Stimulated activated CD8-positive, alpha-beta memory T cell treated with anti-CD3 and anti-CD28 coated beads, Interleukin-4, amount 100 ng/mL, for 24 hours (primary cell): ENCODE measurements at places on chromosomes 2 and 18.
A peak's percentile ranks its signal among the peaks of the same experiment; 100 is the strongest.

DNA sequence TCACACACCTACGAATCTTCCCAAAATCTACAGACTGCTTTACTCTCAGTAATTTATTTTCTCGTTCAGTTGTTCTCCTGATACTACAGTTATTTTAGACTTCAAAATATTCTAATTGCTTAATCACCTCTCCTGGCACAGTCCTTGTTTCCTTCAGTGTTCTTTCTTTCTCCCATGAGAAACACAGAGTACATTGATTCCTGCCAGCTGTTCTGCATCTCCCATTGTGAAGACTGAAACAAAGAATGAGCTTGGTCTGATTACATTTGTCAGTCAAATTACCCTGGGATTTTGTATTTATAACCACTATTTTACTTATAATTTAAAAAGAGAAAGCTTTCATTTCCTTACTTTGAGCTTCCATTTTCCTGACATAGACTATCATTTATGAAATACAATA, 63.9 kb upstream of the TANK start:
- no peak for DNase-seq

DNA sequence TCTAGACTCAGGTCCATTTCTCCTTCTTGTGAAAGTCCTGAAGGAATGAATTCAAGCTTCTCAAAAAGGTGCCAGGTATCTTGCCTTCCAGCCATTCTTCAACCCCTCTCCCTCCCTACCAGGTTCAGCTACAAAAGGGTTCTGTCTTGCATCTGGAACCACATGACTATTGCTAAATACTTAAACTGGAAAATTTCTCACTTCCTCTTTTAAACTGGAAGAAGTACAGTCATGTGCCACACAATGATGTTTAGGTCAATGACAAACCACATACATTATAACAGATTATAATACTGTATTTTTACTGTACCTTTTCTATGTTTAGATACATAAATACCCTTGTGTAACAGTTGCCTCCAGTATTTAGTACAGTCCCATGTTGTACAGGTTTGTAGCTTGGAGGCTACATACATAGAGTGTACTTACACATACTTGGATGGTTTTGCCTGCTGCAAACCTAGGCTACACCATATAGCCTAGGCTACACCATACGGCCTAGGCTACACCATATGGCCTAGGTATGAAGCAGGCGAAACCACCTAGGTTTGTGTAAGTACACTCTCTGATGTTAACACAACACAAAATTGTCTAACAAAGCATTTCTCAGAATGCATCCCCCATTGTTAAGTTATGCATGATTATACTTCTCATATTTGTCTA, 142.0 kb upstream of the DNMT3A start:
- no peak for DNase-seq

DNA sequence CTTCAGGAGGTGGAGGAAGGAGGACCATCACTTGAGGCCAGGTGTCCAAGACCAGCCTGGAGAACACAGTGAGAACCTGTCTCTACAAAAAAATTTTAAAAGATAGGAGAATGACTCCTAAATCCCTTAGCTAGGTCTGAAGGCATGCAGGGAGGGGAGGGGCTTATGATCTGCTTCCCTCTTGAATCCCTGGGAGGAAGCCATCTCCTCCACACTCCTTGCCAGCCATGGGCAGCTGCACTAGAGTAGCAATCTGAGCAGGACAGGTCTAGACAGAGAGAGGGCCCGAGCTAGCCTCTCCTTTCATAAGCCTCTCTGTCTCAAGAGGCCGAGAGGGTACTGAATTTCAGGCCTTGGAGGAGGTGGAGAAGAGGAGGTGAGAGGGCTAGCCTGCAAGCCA, 42.5 kb downstream of the DAPL1 start:
- DNase-seq = no peak

DNA sequence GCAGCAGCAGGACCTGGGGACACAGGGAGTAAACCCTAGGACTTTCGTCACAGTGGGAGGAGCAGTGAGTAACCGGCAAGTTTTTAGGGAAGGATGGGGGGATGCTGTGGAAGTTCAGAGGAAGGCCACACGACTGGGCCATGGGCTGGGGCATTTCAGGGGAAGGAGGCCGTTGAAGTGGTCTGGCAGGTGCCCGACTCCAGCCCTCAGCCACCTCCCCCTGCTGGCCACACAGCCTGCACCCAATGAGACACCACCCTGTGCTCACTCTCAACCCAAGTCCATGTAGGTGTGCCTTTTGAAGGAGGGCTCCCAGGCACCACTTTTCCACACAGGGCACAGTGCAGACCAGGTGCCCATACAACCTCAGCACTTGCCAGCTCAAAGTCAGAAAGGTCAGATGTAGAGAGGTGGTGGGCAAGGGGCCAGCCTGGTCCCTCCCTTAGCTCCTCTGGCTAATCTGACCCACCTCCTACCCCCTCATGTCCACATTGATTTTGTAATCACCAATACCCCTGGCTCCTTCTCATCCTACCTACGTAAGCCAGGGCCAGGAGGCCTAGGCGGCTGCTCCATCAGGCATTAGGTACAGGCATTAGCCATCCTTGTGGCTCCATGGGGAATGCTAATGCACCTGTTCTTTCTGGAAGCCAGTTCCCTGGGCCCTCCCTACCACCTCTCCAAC, 211.2 kb downstream of the SMAD2 start:
- DNase-seq = no peak

GRCh38 chr2:55033076-55033742, 17.0 kb downstream of the RTN4 start:
- DNase-seq = no peak

- DNase-seq = no peak
Observed at GRCh38 chr18:51527826-51528225, 330.3 kb upstream of the MEX3C start.

GRCh38 chr2:234348081-234348480, 148.8 kb downstream of the ARL4C start:
- no peak for DNase-seq

- no peak for DNase-seq
Observed at GRCh38 chr2:205681401-205682238, 681 bp upstream of the NRP2 start.

- DNase-seq = peak; percentile 26
Observed at GRCh38 chr18:23131693-23132319, 3.5 kb upstream of the CABLES1 start.

- no peak for DNase-seq
Observed at GRCh38 chr18:21912339-21913239, 172.0 kb downstream of the MIB1 start.

DNA sequence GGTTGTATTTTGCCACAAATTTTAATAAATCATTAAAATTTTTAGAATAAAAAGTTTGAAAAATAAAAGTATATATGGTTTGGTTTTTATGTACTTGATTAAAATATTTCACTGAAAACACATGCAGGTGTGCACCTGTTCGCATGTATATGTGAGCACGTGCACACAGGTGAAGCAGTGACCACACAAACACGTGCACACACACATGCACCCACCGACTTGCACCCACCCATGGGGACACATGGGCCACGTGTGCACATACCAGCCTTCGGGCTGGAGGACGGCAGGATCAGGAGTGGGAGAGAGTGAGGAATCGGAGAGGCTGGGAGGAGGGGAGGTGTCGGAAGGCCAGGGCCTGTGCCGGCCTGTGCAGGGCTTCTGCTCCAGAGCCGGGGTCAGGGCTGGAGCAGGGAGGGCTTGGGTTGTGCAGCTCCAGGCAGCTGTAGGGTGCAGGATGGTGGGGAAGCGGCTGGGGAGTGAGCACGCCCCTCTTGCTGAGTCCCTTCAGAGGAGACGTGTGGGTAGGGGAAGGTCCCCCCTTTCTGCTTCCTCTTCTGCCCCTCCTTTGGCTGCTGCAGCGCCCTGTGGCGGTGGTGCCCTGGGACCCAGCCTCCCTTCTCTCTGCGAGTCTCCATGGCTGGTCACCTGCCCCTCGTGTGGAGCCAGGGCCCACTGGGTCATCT, 106.9 kb upstream of the HDAC4 start:
- DNase-seq = no peak

DNA sequence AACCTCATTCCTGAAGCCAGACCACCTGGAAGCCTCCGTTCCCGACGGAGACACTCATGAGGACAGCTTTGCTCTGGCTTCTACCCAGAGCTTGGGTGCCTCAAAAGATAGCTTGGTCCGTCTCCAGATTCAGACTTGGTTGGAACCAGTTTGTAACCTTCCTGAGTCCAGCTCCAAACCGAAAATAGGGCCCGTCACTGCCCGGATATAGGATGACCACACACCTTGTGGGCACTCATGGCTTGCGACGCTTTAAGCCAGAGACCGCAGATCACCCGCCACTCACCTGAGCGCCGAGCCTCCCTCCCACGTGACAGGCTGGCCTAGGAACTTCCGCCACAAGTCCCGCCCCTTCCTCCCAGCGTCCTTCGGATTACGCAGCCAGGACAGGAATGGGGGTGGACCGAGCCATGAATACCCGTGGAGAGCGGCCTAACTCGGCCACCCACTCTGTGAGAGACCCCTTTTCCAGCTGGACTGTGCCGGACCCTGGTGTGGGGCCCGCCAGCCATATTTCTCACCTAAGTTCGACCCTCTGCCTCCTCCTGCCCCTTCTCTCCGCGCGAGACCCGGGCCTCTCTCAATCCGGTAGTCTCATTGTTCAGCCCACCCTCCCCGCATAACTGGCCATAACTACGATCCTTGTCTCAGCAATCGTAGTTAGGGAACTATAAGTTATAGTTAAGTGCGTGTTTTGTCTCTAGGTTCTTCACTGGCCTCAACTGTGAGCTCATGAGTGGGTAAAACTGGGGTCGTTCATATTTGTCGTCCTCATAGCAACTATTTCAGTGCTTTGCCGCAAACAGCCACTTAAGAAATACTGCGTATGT, at the start of gene MPV17:
MPV17 (minus strand) TSS at position 332 of the 830 bp plus-strand sequence. CDS start 580 bp downstream, outside the sequence.
- DNase-seq = peak; percentile 84

- no peak for DNase-seq
Observed at GRCh38 chr2:186426153-186427016, 59.7 kb upstream of the ZC3H15 start.

DNA sequence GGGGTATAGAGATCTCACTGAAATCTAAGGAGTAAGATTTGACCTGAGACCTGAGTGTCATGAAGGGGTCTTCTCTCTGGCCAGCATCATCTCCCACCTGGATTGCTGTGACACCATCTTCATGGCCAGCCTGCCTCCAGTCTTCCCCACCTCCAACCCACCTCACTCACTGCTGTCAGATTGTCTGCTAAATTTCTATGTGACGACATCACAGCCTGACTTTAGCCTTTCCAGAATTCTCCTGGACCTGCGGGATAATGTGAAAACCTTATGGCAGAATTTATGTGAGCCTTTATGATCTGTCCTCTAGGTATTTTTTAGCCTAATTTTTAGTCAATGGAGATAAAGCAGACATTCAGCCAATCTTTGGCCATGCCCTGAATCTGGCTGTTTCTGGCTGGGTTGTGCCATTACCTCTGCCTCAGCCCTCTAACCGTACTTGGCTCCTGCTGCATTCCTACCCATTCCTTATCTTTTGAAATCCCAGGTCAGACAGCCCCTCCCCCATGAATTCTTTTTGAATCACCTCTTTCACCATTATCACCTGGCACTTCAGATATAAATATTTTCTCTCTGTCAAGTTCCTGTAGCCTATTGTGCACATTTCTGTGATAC, 66.4 kb upstream of the MMADHC start:
- DNase-seq = no peak
